ENCODE measurements at places on chromosomes 12 and 14.

- DNase-seq = peak; percentile 75
Observed at GRCh38 chr12:43882578-43883178, 46.8 kb downstream of the TMEM117 start.

DNA sequence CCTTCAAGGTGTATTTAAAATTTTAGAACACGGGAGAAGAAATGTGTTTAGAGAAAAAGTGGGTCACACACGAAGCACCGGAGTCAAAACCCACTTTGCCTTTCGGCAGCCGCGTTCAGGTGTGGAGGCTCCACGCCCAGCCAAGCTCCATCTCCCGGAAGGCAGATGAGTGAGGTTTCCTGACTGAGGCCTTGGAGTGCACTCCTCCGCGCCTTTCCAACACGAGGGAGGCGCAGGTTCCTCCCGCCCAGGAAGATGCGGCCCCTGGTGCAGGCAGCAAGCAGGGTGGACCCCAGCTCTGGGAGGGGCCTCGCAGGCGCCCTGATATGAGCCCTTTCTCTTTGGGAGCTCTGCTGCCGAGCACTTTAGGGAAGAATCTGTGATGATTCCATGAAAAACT lies 22.5 kb downstream of the MTA1 start:
- DNase-seq = no peak

DNA sequence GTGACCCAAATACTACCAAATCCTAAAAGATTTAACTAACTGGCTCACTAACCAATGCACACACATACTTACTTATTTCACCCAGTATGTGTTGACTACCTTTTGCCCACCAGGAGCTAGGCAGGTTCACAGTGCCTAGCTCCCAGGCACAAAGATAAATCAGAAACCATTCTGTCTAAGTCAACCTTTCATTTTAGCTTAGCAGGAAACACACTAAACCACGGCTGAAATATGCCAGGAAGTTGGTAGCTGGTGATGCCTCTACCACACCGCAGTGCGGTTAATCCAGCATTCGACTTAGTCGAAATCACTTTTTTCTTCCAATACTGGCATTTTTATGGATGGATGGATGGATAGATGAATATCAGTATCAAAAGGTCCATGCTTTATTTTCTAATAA lies 597.7 kb downstream of the DIO2 start:
- DNase-seq = no peak

- no peak for DNase-seq
Observed at GRCh38 chr14:72961579-72962335, 35.5 kb downstream of the DCAF4 start.

- peak; percentile 43 for DNase-seq
Observed at GRCh38 chr12:26122061-26122680, 2.7 kb downstream of the BHLHE41 start.

DNA sequence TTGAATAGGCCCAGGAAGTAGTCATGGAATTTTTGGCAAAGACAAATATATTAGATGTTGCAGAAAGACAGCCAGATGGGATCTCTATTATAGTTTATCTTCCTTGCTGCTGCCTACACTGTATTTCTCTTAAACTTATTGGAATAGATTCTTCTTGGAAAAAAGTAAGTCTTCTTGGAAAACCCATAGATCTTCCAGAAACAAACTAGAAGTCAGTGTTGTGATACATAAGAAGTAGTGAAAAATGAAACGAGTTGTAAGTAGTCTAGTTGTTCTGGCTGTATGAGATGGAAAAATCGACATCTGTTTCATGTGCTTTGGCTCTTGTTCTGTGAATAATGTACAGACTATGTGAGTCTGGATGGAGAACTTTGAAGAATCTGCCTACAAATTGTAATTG lies 29.0 kb downstream of the GLIPR1L2 start:
- DNase-seq = no peak

GRCh38 chr12:20210621-20211215 lies 157.6 kb upstream of the PDE3A start:
- no peak for DNase-seq

All from lung microvascular endothelial cell (primary cell).